ENCODE measurements at places on chromosomes 2 and 18. TPM values are rescaled to one million over a fixed set of nuclear protein-coding genes. Genes with fewer than 3 reads are reported as not detected.
A peak's percentile ranks its signal among the peaks of the same experiment; 100 is the strongest.

DNA sequence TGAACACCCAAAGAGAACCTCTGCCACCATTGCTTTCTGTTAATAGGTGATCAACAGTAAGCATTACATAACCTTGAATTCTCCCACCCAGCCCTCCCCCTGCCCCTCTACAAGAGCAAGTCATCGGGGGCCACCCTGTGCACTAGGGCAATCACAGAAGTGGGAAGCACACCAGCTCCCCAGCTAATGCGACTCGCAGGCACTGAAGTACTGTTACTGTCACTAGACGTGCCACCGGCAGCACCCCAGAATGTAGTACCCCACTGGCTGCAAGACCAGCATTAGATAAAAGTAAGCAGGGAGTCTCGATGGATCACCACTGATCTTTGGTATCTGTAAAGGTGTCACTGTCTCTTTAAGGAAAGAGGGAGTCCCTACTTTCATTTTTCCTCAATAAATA, 167.6 kb downstream of the FAM210A start:
- no peak for DNase-seq

DNA sequence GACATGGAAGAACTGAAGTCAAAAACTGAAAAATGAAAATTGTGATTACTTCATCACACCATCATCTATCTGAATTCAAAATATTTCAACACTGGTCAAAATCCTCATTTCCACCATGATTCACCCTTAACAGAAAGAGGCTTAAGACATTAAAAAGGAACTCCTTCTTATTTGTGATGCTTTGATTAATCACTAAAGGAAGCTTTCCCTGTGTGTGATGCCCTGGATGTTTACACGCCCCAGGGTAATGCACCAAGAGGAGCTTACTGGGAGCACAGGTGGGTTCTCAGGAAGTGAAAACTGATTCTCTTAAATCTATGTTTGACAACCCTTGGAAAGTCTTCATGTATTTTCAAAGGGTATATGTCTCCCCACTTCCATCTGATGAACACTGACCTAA, 11.5 kb downstream of the GRB14 start:
- no peak for DNase-seq

The LYPD1 gene
- total RNA-seq, result 51.1 TPM

DNA sequence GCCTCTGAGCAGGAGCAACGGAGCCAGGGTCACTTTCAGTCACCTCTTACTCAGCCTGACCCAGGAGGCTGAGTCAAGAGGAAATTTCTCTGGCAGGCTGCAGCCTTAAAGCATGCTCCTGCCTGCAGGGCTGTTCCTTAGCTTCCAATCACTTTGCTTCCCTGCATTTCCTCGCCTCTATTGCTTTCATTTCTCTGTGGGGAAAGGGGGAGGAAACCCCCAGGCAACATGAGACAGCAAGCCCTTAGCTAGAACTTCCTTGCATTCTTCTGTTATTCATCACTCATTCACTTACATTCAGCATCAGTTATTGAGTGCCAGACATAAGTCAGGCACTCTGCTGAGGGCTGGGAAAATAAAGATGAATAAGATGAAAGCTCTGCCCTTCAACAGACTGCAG, 13.0 kb downstream of the XDH start:
- DNase-seq, result peak; percentile 95

DNA sequence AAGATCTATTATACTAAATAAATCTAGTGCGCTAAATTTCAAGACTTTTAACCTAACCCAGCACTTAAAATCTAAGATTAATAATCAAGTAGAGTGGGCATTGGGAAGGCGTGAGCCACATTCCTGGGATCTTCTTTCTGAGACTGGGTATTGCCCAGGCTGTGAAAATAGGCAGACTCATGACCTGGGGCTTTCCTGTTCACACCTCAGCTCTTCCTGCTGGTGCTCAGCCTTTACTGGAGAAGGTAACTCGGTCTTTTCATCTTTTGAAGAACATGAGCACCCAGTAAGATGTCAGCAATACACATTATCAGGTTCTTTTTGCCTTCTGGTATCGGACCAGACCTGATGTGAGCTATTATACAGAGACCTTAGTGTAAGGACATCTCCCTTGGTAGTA, 500.5 kb downstream of the PLCL1 start:
- no peak for DNase-seq

DNA sequence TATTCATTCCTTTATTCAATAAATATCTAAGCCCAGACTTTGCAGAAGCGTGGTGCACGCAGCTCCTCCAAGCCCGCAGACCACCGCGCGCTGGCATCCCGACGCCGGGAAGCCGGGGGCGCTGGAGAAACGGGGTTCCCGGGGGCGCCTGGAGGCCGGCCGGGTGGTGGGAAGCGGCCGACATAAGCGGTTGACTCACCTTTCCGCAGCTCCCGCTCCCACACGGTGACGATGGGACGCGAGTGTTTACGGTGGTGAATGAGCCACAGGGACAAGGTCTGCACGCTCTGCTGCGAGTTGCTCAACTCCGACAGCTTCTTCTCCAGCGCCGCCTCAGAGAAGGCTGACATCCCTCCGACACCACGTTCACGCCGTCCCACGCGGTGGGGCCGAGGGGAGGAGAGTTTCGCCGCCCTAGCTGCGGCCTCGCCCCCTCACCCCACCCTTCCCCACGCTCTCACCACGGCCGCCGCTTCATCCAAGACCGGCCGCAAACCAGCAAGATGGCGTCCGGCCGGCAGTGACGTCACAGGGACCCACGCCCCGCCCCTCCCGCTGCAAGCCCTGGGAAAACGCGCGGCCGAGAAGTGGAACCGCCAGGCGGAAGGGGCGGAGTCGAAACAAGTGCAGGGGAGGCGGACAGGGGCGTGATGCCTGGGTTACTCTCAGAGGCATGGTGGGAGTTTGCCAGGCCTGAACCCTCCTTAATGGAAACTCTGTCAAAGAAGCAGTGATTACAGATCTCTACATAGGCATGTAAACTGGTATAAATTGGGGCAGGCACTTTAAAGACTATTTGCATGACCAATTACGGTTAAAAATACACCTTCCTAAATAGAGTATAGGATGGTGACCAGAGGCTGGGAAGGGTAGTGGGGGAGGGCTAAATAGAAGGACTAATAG, at the start of gene RPRD1A:
Gene RPRD1A (minus strand): TSS at position 505 of the 903 bp plus-strand sequence. CDS start 155 bp downstream, at position 350.
- peak; percentile 88 for DNase-seq

DNA sequence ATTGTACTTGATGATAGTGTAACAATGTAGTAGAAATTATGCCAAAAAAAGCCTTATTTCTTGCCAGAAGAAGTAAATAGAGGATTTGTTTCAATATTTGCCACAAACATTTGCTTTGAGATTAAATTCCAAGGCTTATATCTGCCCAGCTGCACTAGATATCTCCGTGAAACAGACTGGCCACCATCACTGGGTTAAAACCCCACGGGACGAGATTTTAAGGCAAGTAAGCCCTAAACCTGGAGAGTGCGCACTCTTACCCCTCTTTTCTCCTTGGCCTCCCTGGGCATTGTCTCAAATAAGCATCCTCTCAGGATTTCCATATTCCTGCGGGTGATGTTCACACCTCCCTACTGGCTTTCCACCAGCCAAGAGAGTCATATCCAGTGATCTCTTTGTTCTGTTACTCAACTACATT, 334.4 kb downstream of the AGPS start:
- no peak for DNase-seq

DNA sequence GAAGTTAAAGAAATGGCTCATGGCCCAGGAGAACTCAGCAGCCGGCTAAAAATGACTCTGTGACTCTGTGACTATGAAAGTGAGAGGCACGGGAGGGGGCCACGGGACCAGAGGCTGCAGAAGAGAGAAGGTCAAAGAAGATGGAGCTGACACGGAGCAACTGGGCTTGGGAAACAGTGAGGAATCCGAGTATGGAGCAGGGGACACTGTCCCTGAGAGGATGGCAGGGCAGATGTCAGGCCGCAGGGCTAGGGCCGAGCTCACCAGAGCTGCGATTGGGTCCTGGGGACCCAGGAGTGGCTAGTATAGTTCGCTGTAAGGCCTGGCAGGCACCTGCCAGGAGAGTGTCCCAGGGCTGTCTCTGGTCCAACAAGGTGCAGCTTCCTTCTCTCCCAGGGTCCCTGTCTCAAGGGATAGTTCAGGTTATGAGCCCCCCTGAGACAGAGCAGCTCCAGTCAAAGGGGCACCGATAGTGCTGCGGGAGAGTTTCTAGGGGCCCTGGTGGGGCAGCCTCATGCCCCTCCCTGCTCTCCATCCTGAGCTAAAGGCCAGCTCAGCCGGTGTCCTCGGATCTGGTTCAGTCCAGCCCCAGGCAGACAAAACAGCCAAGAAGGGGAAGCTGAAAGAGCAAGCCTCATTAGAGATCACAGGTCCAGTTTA, 42.7 kb downstream of the CIB4 start:
- no peak for DNase-seq

The PPP1R1C gene
- 1.2 TPM for total RNA-seq

The DYSF gene
- 140 TPM for total RNA-seq

The GALNT3 gene
- 16.4 TPM for total RNA-seq

DNA sequence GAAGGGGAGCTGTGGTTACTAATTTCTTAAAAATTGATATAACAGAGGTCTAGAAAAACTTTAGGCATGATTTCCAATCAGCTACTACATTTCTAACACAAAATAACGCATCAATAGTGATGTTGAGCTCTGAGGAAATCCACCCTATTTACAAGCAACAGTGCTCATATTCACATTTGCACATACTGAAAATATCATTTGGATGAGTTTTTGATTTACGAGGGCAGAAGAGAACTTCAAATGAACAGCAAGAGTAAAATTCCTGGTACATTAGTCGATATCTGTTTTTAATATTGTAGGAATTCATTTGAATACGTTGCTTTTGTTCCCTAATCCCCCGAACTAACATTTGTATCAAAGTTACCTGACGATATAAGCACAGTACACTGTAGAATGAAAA, 761.0 kb upstream of the POU3F3 start:
- no peak for DNase-seq

DNA sequence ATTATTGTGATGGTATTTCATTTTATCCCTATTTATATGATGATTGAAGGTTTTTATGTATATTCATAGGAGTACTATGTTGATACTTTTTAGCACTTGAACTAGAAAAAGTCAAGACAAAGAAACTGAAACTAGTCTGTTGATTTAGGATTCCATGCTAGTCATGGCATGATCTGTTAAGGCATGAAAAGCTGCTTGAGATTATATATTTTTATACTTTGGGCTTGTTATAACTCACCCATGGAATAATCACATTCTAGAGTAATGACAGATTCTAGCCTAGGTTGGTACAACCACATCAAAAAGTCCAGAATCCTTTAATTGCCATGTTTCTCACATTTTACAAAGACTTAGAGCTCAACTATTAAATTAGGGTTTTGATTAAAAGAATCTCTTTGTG, 472.6 kb upstream of the CELF4 start:
- DNase-seq, result no peak

DNA sequence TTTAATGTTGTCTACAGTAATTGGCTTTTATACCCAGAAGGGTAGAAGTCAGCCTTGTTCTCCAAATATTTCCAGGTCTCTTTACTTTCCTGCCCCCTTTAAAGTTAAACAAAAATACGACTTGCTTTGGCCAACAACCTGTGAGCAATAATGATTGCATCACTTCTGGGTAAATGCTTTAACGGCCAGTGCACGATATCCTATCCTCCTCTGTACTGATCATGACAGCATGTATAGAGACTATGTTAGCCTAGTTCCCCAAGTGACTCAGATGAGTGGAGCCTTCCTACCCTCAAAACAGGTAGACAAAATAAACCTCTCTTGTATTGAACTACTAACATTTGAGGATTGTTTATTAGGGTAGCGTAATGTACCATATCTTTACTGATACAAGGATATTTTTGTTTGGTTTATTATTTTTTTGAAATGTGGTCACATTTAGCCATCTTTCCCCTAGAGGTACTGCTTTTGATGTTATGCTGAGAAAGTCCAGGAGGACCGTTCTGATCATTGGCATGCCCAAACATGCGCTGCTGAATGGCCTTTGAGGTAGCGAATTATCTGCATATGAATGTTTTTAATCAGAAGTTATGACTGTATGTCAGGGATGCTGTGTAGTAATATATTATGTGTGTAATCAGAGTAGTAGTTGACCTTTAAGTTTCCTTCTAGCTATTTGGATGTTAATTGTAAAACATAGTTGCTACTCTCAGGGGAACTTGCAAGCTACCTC, 262.6 kb upstream of the DCC start:
- DNase-seq, result no peak

GRCh38 chr2:201773990-201774389, 6.7 kb downstream of the ALS2 start:
- no peak for DNase-seq

DNA sequence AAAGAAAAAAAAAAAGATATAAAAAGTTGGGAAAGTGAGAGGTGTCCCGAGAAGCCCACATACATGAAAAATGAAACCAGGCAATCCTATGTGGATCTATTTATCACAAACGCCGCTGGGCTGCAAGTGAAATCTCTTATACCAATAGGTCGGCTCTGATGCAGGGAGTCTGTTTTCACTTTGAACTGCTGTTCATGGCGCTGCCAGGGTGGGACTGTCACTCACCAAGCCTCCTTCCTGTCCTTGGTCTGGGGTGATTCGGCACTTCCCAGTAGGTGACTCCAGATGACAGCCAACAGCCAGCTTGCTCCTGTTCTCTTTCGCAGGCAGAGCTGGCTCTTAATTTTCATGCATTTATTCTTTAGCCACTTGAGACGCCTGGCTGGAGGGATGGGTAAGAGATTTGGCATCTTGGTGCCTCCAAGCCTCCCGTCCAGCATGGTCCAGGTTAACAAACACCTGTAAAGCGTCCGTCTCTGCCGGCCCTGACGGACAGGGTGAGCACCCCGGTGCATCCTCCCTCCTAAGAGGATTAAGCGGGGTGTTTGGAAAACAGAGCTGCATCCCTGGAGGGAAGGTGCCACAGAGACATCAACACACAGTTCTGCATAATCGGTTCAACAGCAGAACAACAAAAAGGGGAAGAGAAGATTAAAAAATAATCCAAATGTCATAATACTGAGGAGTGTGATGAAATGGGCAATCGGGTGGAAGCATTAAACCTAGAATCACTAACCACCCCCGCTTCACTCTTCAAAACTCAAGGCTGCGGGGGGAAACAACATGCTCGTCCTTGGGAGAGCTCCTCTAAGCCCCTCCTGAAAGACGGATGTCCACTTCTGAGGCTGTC, 58.7 kb downstream of the STEAP3 start:
- no peak for DNase-seq

- peak; percentile 82 for DNase-seq
Measured at GRCh38 chr2:43311276-43311675, 84.9 kb upstream of the ZFP36L2 start.

- DNase-seq, result no peak
Measured at GRCh38 chr2:207984765-207985480, 40.4 kb downstream of the PLEKHM3 start.

DNA sequence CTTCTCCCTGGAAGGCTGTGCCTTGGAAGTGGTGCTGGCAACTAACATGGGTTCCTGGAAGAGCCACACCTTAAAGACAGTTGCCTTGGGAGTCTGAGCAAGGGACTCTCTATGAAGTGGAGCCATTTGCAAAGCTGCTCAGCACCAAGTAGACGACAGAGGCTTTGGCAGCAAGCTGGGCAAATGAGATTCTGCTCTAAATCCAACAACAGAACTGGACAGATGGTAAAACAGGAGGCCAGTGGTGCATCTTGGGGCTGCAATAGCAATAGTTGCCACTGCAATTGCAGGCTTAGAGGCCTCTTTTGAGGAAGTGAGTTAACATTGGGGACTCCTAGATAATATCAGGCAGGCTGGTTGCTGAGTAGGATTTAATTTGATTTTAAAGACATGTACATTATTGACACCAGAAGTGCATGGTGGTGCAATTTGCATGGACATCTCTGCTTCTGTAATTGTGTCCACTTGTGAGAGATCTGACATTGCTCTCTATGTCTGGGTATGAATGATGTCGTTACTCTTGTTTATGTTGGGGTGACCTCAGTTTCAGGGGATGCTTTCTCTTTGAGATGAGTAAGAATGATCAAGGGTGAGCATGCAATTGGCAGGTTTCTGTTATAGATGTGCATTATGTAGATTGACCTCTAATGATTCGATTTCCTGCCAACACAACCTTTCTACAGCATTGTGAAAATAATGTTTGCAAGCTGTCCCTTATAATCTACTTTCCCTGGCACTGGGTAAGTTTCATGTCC, 568.3 kb upstream of the MEX3C start:
- DNase-seq, result no peak

Measured in astrocyte (in vitro differentiated cells and primary cell).